ENCODE measurements at places on chromosomes 2 and 18.
A peak's percentile ranks its signal among the peaks of the same experiment; 100 is the strongest.

- DNase-seq, result no peak
These were observed 65.6 kb downstream of the ODC1 start for GRCh38 chr2:10382354-10383061.

- DNase-seq, result no peak
These were observed 64.5 kb downstream of the RRM2 start for GRCh38 chr2:10186868-10187535.

- DNase-seq, result no peak
These were observed 225.3 kb downstream of the CNTNAP5 start for GRCh38 chr2:124250433-124250832.

GRCh38 chr2:20539133-20539719 lies 92.4 kb downstream of the RHOB start:
- DNase-seq, result no peak

DNA sequence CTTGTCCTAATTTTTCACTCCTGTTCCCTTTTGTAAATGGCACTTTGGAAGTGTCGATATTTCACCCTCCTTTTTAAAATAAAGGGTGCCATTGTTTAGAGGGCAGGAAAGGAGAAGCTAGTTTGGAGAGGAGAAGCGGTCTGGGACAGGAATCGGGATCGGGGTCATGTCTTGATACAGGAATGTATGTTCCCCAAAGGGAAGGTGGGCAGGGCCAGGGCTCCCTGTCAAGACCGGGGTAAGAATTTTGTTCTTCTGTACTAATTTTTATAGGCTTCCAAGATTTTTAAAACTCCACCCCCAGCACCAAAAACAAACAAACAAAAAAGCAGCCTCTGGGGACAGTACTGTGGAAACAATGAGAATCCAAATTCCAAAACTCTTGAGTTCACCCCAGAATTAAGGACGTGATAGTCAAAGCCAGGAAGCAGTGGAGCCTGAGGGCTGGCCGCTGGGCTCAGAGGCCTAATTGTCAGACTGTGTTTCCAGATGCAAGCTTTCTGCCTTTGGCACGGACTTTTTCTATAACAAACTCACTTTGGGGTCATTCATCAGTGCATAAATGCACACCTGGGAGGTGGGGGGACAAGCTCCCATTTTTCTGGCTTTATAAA lies 250.4 kb upstream of the SIX2 start:
- no peak for DNase-seq

DNA sequence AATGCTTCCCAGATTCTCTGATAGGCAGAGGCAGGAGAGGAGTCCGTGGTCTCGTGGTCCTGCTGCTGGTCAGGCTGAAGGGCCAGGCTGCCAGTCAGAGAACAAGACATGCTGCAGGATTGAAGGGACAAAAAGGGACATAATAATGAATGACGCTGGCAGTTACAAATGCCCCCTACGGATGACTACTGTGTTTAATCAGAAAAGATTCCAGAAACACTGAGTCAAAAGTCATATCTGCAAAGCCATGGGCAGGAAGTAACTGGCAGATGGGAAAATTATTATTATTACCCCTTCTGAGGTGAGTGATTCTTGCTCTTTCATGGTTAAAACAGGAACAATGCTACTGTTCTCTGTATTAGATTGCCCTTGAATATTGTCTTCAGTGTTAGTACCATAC lies 19.0 kb downstream of the LCT start:
- no peak for DNase-seq

GRCh38 chr2:175251425-175252041 lies 70.0 kb upstream of the ATP5MC3 start:
- DNase-seq, result peak; percentile 3

- DNase-seq, result no peak
These were observed 44.2 kb upstream of the CTDP1 start for GRCh38 chr18:79635427-79635726.

DNA sequence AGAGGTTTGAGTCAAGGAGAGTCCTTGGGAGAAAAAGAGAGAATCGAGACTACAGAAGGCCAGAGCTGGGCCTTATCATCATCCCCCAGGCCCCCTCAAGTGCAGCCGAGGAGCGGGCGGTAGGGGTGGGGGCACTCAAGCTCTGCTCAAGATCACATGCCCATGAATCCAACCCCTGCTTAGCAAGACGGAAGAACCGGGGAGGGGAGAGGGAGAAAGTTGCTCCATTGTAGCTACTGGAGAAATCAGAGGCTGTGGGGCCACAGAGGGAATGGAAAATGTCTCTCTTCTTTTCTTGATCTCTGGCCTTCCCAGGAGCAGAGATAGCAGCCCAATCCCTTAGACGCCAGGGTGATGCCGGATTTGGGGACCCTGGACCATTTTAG lies 14.6 kb downstream of the SLC4A3 start:
- DNase-seq, result no peak

- DNase-seq, result no peak
These were observed 108.5 kb upstream of the COL3A1 start for GRCh38 chr2:188865681-188866080.

DNA sequence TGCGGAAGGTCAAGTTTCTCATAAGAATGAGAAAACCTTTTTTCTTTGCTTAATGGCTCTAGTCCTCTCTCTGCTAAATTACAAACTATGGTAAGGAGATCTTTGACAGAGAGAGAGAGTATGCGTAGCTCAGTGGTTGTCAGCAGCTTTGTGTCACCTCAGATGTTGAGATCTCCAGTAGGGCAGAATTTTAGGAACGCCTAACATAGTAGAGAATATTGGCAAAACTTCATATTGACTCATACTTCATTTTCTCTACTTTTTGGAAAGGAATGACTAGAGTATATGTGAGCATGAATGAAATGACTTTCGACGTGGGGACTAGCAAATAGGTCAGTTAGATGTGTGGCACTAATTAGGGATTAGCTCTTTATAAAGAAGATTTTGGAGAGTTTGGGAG lies 64.0 kb downstream of the WDR7 start:
- no peak for DNase-seq

GRCh38 chr2:98717621-98718020 lies 13.3 kb downstream of the MGAT4A start:
- no peak for DNase-seq
